Right renal cortex interstitium (tissue), 3 donors: ENCODE measurements at places on chromosomes 5 and 9. TPM values are rescaled to one million over a fixed set of nuclear protein-coding genes. Genes with fewer than 3 reads are reported as not detected.

DNA sequence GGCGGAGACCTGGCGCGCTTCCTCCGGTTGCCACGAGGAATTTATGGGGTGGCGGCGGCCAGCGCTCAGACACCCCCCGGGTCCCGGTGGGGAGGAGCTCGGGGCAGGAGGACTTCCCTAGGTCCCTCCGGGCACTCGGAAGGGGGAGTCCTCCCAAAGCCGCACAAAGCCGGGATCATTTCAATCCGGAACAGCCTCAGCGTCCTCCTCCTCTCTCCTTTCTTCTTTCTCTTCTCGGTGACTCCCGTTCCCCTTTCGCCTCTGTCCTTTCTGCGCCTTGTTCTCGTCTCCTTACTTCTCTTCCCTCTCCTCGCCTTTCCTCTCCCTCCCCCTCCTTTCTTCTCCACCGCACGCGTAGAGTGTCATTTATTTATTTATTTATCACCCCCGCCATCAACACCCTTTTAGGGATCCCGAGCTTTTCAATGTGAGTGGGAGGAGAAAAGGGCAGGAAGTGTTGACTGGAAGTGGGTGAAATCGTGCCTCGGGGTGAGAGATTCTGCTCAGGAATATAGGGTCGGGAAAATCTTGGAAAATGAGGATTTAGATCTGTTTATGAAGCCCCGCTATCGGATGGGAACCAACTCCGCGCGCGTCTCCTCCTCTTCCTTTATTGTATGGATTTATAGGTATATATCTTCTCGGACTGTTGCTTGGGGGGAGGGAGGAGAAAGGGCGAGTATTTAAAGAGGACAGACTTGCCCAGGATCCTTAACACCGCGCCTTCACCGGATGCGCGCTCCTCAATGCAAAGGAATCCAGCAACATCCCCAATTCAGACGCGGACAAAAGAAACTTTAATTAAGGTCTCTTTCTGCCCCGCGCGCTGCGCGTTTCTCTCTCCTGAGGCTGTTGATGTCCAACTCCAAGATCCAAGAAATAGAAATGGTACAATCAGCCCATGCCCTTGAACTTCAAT, 2.0 kb upstream of the ZNF462 start:
- DNase-seq, result no peak

Gene UNC5A
- polyA plus RNA-seq, result 0.14 TPM

Gene NIM1K
- polyA plus RNA-seq, result 0.44 TPM

- no peak for DNase-seq
These were observed 73.5 kb downstream of the LNPEP start for GRCh38 chr5:97009212-97009898.

DNA sequence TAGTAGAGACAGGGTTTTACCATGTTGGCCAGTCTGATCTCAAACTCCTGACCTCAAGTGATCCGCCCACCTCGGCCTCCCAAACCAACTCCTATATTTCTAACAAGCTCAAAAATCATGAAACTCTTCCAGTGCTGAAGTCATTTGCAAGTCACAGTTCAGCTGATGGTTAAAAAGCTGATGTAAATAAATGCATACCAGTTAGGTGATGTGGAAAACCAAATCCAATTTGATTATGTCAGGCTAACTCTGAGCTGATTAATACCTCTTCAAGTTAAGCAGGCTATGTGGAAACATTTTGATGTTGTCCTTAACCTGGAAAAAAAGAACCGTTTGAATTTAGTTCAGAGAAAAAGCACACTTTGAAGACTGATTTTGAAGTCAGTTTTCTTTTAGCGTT, 51.0 kb downstream of the TMEM252 start:
- no peak for DNase-seq

Gene TXNDC8
- polyA plus RNA-seq, result not detected

- DNase-seq, result no peak
These were observed 9.7 kb upstream of the GPBP1 start for GRCh38 chr5:57164124-57164523.

DNA sequence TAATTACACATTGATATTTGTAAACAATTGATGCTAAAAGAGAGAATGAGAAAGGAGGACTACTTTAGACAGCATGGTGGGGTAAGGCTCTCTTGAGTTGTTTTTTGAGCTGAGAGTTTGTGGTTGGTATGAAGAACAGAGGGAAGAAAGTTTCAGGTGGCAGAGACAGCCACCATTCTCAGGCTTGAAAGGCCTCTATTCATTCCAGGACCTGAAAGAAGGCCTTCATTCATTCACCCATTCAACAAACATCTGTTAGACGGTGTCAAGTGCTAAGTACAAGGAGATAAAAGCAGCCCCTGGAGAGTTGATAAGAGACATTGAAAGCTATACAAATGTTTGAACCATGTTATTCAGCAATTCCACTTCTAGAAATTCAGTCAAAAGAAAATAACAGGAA, 21.7 kb upstream of the ADAM19 start:
- no peak for DNase-seq

DNA sequence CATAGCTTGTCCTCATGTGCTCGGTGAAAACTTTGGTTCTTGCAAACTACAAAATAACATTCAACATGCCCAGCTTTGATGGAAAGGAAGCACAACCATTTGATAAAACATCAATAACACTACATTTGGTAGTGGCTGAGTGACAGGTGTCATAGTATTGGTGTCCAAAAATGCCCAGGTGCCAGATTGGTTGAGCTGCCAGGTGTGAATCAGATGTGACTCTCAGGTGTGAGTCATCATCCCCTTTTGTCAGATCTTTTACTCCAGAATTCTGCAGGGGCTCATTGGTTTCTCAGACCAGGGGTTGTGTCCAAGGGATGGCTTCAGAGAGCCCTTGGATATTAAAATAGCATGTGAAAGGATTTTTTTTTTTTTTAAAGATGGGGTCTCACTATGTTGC, 22.5 kb upstream of the POMT1 start:
- DNase-seq, result no peak

DNA sequence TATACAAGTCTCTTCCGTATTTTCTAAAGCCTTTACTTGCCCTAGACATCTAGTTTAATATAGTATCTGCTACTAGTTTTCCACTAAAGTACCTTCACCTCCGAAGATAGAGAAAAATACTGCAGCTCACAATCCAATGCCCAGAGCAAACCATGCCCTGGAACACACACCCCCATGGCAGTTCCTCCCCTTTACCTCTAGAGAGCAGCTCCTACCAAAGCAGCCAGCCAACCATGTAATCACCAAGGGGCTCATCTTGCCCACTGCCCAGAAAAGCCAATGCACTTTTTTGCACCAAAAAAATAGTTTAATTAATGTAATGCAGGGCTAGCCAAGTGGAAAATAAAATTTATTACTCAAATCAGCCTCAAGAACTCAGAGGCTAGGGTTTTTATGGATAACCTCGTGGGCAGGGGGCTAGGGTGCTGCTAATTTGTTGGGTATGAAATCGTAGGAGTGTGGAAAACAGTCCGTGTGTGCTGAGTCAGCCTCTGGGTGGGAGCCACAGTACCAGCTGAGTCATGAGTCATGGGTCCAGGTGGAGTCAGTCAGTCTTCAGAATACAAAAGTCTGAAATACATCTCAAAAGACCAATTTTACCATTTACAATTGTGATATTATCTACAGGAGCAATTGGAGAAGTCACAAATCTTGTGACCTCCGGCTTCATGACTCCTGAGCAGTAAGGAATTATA, 120.1 kb upstream of the ACO1 start:
- no peak for DNase-seq

- no peak for DNase-seq
These were observed 148.9 kb downstream of the RXRA start for GRCh38 chr9:134475011-134475790.

DNA sequence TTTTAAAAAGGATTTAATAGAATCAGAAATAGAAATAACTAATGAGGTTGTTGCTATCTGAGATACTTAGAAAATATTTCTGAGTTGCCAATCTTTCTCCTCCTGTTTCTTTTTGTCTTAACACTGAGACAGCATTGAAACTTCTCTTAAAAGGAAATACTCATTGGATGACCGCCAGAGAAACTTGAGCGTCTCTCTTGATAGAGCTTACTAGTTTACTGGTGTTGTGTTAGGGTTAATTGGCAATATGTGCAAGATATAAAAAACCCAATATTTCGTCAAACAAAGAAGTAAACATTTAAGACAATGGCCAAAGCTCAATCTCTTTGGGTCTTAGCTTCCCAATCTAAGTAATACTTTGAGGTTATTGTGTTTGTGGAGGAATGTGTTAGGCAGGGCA, 176.4 kb upstream of the CHD1 start:
- DNase-seq, result no peak

Gene SH3PXD2B
- 33.6 TPM for polyA plus RNA-seq

- no peak for DNase-seq
These were observed at the start of gene NXNL2 for GRCh38 chr9:88534456-88535225. TSS of gene NXNL2 (plus strand) at chr9:88535178. CDS start at chr9:88535435, 257 bp downstream.

Gene DMRT3
- polyA plus RNA-seq, result 1.4 TPM

Gene TRPM3
- 13.0 TPM for polyA plus RNA-seq

DNA sequence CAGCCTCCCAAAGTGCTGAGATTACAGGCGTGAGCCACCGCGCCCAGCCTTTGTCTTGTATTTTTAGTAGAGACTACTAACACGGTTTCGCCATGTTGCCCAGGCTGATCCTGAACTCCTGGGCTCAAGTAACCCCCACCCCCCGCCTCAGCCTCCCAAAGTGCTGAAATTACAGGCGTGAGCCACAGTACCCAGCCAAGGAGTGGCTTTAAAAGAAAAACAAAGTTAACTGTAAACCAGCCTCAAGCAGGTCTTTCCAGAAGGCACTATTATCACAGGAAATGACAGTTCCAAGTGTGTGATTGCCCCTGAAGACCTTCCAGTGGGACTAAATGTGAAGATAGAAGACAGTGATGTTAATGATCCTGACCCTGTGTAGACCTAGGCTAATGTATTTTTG, 31.1 kb downstream of the SIL1 start:
- no peak for DNase-seq

Gene C5orf58
- polyA plus RNA-seq, result 0.11 TPM

Gene HDHD3
- 26.9 TPM for polyA plus RNA-seq

GRCh38 chr9:93031629-93032430, 26.7 kb upstream of the SUSD3 start:
- no peak for DNase-seq

DNA sequence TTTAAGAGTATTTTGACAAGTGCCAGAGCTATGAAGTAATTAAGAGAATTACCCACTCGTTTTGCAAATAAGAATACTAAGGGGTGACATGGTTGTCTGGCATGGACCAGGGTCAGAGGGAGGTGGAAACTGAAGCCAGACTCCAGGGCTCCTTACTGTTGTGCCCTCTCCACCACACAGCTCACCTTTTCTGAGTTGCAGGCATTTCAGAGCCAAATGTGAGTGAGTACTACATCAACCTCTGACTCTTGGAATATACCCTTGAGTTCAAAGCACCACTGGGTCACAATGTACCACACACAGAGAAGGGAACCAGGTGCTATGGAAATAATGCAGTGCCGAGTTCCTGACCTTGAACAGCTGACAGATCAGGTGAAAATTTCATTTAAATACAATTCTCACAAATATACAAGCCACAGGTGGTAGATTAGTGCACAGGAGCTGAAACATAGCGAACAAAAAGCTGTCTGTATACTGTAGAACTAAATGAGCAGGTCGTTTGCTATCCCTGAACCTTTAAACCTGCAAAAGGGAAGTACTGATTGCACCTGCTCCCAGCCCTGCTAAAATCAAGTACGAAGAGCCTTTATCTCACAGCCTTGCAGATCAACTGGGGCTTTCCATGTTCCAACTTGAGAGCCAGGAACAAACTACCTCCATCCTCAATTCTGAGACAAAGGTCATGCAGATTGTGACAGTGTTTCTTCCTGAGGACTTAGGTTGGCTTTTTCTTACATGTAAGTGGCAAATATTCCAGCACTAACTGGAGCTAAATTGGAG, 57.0 kb downstream of the GOLM1 start:
- DNase-seq, result no peak

- no peak for DNase-seq
These were observed 112.8 kb upstream of the CDH12 start for GRCh38 chr5:22965960-22966359.

- no peak for DNase-seq
These were observed 896 bp downstream of the EBF1 start for GRCh38 chr5:159098603-159099436.

- no peak for DNase-seq
These were observed at the start of gene CNTFR for GRCh38 chr9:34589636-34590380. TSS of gene CNTFR (minus strand) at chr9:34589724. CDS start at chr9:34568981, 20,743 bp downstream.

Gene PCDHB6
- polyA plus RNA-seq, result 3.8 TPM

Gene ARSK
- 15.0 TPM for polyA plus RNA-seq

- no peak for DNase-seq
These were observed 651.2 kb upstream of the CCNG1 start for GRCh38 chr5:162786234-162786633.

GRCh38 chr5:167008705-167009104, 1282.7 kb upstream of the WWC1 start:
- DNase-seq, result no peak

DNA sequence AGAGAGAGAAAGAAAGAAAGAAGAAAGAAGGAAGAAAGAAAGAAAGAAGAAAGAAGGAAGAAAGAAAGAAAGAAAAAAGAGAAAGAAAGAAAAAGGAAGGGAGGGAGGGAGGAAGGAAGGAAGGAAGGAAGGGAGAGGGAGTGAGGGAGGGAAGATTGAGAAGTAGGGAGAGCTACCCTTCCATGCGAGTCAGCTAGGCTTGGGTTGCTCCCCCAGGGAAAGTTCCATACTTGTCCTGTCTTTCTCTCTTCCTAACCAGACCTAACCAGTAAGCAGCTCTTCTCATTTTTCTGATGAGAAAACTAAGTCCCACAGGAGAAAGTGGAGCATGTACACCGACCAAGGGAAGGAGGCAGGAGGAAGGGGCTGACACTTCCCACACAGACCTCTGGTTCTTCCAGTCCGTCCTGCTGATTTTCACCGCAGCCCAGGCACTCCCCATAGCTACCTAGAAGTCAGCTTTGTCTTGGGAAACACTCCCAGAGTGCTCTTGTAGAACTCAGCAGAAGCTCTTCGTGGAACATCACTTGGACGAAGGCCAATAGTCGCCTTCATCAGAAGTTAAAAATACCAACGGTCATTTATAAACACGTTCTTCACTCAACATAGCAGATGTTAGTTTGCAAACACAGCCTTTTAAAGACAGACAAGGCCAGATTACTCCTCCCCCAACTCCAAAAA, 29.0 kb upstream of the ENTREP1 start:
- DNase-seq, result no peak

Gene ANKRD31
- 0.49 TPM for polyA plus RNA-seq
